ENCODE measurements at places on chromosomes 11 and 22. TPM values are rescaled to one million over a fixed set of nuclear protein-coding genes. Genes with fewer than 3 reads are reported as not detected.
A peak's percentile ranks its signal among the peaks of the same experiment; 100 is the strongest.

- no peak for DNase-seq
Observed at GRCh38 chr11:125111001-125111342, 454 bp downstream of the TMEM218 start.

GRCh38 chr22:37212174-37212906 lies at the start of gene SSTR3:
TSS of gene SSTR3 (minus strand) at chr22:37212477. CDS start at chr22:37207803, 4,674 bp downstream.
- no peak for DNase-seq

- DNase-seq = no peak
Observed at GRCh38 chr11:8814923-8815240, 96.1 kb upstream of the AKIP1 start.

GRCh38 chr22:42633013-42633412 lies 7.4 kb downstream of the ATP5MGL start:
- no peak for DNase-seq

GRCh38 chr11:130467116-130467900 lies 18.9 kb downstream of the ADAMTS15 start:
- peak; percentile 55 for DNase-seq

DNA sequence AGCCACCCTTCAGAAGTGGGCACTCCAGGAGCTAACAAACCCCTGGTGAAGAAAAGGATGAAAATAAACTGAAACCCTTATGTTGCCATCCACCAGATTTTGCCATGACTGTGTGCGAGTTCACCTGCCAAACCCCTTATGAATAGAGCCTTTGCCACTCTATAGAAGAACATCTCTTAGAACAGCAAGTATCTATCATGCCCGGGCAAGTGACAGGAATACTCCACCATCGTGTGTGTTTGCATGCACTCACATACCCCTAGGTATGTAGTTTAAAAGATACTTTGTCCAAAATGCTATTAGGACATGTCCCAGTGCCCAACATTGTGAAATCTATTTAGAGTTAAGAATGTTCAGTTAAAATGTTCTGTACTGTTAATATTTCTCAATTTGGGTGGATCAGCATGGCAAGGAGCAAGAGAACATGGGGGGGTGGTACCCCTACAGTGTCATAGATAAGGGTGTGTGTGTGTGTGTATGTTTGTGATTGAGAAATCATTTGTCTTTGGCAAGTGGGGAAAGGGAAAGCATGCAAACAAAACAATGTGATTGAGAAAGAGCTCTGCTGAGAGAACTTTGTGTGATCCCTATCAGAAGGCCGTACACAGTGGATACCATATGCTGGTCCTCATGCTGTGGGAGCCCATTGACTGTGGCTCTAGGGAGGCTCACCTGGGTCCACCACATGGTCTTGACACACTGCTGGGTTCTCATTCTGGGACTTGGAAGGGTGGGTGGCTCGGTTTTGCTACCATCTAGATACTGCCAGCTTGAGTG lies 94.9 kb downstream of the ZBTB16 start:
- peak; percentile 46 for DNase-seq

DNA sequence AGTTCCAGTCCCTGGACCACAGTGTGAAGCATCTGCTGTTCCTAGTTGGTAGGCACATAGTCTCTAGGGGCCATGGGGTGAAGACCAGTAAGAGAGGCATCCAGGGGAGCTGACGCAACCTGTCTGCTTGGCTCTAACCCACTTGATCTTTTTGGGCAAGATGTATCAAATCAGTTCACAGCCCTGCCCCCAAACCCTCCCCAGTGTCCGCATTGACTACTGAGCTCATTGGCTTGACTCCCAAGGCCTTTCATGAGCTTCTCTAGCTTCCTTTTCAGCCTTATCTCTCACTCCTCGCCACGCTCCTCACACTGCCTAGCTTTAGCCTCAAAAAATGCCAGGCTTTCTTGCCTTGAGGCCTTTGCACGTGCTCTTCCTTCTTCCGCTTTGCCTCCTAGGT lies 29.7 kb upstream of the ABCC8 start:
- no peak for DNase-seq

GRCh38 chr11:44988111-44988510 lies 37.4 kb upstream of the TP53I11 start:
- DNase-seq = no peak

OR9I1 gene
- total RNA-seq = not detected

MED17 gene
- total RNA-seq = 14.8 TPM

USP2 gene
- 0.22 TPM for total RNA-seq

HTR3A gene
- total RNA-seq = not detected

MOGAT2 gene
- total RNA-seq = not detected

GPR83 gene
- total RNA-seq = not detected

Data from lung microvascular endothelial cell (primary cell).